ENCODE measurements at places on chromosomes 16 and 17.

DNA sequence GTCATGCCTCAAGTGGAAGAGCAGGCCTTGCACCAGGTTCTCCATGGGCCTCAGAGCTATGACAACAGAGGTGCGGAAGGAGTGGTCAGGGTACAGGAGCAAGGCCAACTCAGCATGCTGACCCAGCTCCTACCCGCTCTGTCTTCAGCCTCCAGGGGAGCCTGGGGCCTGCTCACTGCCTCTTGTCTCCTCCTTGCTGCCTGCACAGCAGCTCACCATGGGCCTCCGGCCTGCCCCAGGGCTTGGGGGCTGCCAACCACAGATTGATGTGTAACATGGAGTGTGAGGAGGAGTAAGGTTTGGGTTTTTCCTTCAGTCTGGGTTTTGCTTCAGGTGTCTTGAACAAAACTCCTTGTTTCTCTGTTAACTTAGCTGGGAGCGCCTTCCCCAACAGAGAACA, 62.1 kb downstream of the PLD6 start:
- no peak for DNase-seq

- no peak for DNase-seq
Observed at GRCh38 chr17:14316126-14316832, 15.4 kb downstream of the HS3ST3B1 start.

DNA sequence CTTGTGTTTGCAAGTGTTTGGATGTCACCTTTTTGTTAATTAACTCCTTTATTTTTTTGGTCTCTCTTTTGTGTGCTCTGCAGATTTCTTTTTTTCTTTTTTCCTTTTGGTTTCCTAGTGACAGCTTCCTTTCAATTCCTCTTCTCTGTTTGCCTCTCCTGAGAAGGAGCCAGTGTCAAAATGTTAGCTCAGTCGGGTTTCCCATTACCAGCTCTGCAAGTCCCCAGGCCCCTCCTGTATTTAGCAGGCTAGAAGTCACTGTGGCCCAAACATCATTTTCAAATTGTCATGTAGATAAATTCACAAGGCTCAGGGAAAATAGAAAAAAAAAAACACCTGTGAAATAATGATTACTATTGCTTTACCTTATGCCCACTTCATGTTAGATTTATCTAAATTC, 1621.6 kb downstream of the CDH8 start:
- DNase-seq: peak; percentile 22

DNA sequence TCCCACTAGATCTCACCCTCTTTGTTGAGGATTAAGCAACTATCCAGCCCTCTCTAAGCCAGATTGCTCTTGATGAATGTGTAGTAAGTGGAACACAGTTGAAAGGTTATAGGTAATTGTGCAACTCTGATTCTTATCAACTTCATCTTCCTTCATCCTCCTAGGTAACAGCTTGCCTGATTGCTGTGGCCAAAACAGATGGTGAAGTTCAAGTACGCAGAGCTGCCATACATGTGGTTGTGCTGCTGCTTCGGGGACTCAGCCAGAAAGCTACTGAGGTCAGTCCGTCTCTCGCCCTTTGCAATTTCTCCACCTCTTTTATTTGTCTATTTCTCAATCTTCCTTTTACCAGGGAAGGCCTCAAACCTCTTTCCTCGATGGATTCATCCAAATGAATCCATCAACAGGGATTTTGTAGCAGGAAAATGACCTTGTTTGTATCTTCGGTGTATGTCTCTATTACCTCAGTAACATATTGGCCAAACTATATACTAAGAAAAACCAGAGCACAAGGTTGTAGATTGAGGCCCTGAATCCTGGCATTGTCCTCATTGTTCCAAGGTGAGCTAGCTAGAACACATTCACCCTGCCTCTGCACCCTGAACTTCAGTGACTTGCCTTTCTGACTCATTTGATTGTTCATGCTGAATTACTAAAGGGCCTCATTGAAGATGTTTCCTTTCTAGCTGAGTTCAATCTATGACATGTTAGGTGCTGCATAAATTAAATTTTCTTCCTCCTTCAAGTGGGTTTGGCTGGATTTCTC, 65.1 kb upstream of the HAS3 start:
- no peak for DNase-seq

GRCh38 chr17:48738424-48738802, 9.9 kb upstream of the HOXB13 start:
- DNase-seq: no peak

GRCh38 chr17:81142301-81143199, 22.8 kb upstream of the PVALEF start:
- DNase-seq: peak; percentile 86

DNA sequence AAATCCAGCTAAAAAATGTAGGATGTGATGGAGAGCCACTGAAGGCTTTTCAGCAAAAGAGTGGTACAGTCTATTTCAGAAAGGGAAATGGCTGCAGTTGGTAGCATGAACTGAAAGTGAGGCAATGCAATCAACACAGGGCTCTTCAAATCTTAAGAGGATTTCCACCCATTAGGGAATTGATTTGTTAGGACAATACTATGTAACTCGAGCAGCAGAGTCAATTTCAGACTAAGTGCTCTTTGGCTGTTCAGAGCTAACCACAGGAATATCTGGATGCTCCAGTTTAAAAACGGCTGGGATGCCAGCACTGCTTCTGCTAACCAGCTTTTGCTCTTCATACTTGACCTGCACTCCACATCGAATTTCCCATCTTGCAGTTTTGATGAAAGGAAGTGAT, 24.6 kb downstream of the CACNG1 start:
- no peak for DNase-seq

- DNase-seq: no peak
Observed at GRCh38 chr16:88058136-88058535, 106.9 kb downstream of the BANP start.

DNA sequence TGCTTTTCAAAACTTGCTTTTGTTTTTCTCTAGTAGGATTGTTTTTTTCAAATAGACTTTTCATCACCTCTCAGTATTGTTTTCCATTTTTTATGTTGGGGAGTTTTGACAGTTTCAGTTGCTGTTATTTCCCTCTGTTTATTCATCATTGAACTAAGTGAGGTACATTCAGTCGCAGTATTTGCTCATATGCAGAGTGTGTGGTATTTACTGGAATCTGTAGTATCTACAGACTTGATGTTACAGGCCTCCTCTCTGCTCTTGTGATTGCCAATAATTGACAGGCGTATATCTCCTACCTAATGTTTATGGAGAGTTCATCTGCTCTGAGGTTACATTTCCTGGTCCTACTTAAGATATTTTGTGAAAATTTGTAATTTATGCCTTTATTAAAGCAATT, 49.6 kb downstream of the COX10 start:
- DNase-seq: no peak

GRCh38 chr16:78761427-78761826, 662.0 kb downstream of the WWOX start:
- no peak for DNase-seq

DNA sequence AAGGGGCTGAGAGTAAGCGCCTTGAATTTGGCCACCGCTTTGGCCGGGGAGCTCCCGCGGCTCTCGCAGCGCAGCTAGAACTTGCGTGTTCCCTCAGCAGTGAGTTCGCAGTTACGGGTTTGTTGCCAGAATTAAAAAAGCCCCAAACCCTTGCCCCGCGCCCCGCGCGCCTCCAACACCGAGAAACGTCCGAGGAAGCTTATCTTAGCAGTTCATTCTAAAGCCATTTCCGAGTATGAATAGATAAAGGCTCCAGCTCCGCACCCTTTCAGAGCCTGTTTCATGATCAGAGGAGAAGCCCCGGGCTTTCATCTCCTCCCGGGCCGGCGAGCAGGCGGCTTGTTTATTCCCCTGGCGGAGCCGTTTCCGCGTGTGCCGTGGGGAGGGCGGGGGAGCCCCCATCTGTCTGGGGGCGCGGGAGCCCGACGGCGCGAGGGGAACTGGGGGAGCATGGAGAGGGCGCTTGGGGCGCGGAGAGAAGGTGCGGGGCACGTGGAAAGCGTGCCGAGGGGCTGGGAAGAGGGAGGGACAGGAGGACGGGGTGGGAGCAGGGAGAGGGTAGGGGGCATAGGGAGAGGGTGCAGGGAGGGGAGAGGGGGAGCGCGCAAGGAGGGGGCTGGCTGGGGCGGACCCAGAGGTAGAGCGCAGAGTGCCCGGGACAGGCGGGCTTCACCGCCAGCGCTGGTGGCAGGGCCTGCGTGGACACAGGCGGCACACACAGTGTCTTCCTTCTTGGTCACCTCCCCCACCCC, 9.9 kb downstream of the TBX4 start:
- peak; percentile 52 for DNase-seq

- no peak for DNase-seq
Observed at GRCh38 chr17:78125976-78126894, 2.3 kb downstream of the TMC6 start.

DNA sequence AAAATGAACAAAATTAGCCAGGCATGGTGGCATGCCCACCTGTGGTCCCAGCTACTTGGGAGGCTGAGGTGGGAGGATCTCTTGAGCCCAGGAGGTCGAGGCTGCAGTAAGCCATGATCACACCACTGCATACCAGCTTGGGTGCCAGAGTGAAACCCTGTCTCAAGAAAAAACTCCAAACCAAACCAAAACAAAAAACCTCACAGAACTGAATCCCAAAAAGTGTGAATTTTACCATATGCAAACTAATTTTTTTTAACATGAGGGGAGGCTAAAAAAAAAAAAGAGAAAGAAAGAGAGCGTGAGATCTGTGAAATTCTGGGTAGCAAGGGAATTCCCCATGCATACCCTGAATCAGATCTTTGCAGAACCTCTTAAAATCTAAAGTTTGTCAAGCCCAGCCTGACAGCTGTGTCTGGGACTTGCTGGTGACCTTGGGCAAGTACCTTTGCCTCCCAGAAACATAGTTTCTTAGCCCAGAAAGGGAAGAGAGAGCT, 17.1 kb upstream of the CDH1 start:
- DNase-seq: no peak

- no peak for DNase-seq
Observed at GRCh38 chr17:55325406-55325805, 60.6 kb downstream of the HLF start.

DNA sequence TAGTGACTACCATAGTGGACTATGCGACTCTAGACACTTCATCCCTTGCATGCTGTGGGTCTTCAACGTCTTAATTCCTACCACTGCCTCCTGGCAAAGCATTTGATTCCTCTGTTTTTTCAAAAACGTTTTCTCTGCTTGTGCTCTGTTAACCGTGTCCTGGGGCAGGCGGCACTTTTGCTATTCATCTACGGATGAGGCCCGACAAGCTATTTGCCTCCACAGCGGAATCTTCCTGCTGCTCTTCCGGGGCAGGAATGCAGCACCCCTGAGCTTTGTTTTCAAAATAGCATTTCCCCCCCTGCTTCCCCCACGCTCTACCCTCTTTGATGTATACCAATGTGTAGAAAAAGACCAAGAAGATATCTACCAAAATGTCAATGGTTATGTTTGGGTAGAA, 39.8 kb upstream of the METTL16 start:
- peak; percentile 71 for DNase-seq

DNA sequence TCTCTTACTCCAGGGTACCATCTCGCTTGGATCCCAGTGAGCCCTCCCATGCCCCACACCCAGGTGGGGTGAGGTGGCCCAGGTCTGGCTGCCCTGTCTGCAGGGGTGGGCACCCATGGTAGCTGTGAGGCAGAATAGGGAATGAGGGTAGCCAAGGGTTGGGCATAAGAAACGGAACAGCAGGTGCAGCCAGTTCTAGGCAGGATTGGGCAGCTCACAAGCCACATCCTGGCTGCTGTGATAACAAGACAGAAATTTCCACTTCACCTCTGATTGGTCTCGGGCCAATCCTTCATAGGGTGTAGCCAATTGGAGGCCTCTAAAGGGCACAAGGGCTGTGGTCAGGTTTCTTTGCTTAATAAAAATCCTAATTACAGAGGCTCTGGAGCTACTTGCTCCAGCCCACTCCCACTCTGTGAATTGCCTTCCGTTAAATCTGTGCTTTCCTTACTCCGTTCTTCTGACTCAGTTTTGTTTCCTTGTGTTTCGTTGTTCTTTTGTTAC, 1.5 kb upstream of the ARHGDIG start:
- peak; percentile 70 for DNase-seq

- DNase-seq: no peak
Observed at GRCh38 chr16:89312194-89312593, 94.7 kb downstream of the ZNF778 start.

- peak; percentile 91 for DNase-seq
Observed at GRCh38 chr16:29995324-29995910, at the start of gene HIRIP3. Gene HIRIP3 (minus strand): TSS chr16:29995617. CDS start chr16:29995605, 12 bp downstream.

DNA sequence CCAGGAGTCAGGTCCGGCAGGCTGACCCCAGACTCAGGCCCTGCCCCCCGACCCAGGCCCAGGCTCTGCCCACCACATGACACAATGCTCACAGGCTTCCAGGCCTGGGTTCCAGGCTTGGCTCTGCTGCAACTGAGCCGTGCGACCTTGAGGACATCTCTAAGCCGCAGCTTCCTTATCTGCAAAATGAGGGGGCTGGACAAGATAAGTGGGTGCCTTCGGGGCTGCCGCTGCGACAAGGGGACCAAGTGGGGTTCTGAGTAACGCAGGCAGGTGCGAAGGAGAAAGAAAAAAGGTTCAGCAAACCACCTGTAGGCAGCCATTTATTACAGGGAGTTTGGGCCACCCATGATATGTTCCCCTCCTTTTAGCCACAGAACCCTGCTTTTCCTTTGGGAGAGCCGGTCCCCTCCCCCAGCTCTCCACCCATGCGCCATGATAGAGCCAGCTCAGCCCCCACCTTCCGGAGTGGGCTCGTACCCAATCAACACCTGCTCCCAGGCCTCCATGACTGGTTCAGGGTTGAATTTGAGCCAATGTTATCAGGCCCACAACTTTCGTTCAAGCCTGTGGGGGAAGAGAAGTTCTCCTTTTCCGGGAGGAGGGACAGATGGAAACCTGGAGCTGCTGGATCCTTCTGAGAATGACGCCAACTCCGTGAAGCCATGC, 38.2 kb downstream of the RTN4RL1 start:
- no peak for DNase-seq

DNA sequence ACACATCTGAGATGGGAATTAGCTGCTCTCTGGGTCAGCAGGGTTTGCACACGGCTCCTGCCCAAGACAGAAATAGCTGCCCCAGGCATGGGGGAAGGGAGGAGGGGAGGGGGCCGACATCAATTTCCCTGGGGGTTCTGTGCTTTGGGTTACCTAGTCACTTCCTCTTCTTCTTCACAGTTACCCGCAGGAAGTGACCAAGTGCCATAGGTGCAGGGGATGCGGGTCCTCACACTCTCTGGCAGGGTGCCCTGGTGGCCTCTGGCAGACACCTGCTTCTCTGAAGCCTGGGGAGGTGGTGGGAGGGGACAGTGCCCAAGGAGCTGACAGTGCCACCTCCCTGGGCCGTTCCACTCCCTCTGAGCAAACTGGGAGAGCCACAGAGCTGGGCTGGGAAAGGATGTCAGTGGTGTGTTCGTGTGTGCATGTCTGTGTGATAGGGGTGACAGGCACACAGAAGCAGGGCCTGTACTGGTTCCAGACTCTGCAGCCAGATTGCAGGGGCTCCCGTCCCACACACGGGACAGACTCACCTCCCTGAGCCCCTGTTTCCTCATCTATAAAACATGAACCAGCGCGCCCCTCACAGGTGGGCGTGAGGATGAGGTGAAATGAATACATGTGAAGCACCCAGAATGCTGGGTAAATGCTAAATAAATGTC, 18.2 kb downstream of the SCN4A start:
- no peak for DNase-seq

- DNase-seq: no peak
Observed at GRCh38 chr17:41530062-41531048, 2.2 kb upstream of the KRT19 start.

- peak; percentile 72 for DNase-seq
Observed at GRCh38 chr17:77696721-77697460, 261.6 kb upstream of the TNRC6C start.
